Hematopoietic multipotent progenitor cell (in vitro differentiated cells): ENCODE measurements at places on chromosomes 11 and 22.
A peak's percentile ranks its signal among the peaks of the same experiment; 100 is the strongest.

GRCh38 chr11:109184376-109184775 is 237.6 kb upstream of the C11orf87 start:
- no peak for DNase-seq

DNA sequence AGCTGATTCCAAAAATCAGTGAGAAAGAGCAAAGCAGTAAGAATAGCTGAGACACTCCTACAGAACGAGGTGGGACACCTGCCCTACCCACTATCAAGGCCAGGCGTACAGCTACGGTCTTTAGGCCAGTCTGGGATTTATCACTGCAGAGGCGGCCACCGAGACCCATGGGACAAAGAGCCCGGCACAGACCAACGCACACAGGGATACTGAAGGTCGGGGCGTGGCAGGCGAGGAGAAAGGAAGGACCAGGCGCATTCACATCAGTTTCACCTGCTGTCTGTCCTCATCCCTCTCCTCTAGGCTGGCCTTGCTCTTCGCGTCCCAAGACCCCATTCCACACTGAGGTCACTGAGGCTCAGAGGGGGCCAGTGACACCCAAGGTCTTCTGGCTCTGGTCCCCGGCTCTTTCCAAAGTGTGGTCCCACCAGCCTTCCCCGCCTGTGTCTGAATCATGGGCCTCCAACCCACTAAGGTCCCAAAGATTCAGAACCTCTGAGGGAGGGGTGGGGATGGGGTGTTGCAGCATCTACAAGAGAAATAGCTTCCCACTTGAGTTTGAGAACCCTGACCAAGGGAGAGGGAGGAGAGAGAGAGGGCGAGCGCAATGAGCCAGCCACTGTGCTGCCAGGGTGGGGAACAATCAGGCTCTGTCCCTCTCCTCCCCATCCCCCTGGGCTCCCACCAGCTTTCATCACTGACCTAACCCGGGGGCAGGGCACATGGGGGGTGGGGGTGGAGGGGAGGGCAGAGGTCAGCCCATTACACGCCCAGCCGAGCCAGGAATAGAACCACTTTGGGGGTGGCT is 7.2 kb upstream of the PICK1 start:
- DNase-seq = no peak

- no peak for DNase-seq
These were observed 3.2 kb downstream of the KCTD17 start for GRCh38 chr22:37054600-37055365.

GRCh38 chr11:75516886-75517285 is 8.9 kb downstream of the GDPD5 start:
- DNase-seq = no peak

GRCh38 chr11:102462610-102463009 is 10.0 kb upstream of the TMEM123 start:
- no peak for DNase-seq

DNA sequence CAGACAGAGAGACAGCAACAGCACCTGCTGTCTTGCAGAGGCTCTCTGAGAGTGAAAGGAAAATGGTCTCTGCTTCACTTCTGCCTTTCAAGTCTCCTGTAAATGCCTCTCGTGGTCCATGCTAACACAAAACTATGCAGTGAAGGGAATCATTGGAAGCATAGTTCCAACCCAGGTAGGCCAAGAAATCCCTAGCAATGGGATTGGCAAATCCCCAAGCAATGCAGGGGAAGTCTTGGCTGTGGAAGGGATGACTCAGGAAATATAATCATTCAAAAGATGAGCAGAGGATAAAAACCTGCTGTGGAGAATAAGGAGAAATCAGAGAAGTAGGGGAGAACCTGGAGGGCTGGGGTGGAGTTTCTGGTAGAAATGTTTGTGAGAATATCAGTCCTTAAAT is 216.1 kb upstream of the ZBED5 start:
- no peak for DNase-seq

- DNase-seq = no peak
These were observed 7.8 kb downstream of the SSH3 start for GRCh38 chr11:67311051-67311555.

DNA sequence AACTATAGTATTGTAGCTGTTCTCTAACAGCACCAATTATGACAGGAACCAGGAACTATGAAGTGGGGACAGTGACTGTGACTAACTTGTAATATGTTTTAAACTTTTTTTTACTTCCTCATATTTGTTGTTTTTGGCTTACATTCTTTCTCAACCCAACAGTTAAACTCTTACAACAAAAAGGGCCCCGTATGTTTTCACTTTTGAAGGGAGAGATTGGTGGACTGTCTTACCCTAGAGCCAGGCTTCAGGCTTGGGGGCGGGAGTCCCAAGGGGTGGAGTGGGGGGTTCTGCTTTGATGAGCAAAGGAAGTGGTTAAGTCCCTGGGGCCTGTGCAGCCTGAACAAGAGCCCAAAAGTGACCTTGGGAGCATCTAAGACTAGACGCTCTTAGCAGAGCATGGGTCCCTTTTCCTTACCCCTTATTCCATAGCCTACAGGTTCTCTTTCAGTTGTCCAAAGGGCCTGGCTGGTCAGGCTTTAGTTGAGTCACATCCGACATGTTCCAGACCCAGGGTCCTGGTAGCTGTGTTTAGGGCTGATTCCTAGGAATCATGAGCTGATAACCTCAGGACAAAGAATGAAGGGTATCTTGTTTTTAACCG is 38.8 kb downstream of the STIM1 start:
- DNase-seq = no peak

- DNase-seq = no peak
These were observed 23.2 kb downstream of the MS4A4A start for GRCh38 chr11:60303661-60304060.

GRCh38 chr22:29266564-29267461 is 968 bp downstream of the RHBDD3 start:
- DNase-seq = no peak

DNA sequence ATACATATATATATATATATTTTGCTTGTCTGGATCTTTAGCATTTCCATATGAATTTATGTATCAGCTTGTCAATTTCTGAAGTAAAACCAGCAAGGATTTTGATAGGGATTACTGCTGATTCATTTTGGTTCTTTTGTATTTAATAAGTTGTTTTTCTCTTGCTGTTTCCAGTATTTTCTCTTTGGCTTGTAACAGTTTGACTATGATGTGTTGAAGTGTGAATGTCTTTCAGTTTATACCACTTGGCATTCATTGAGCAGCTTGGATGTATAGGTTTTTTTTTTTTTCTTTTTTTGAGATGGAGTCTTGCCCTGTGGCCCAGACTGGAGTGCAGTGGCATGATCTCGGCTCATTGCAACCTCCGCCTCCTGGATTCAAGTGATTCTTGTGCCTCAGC is 12.4 kb downstream of the LDHAL6A start:
- DNase-seq = no peak

DNA sequence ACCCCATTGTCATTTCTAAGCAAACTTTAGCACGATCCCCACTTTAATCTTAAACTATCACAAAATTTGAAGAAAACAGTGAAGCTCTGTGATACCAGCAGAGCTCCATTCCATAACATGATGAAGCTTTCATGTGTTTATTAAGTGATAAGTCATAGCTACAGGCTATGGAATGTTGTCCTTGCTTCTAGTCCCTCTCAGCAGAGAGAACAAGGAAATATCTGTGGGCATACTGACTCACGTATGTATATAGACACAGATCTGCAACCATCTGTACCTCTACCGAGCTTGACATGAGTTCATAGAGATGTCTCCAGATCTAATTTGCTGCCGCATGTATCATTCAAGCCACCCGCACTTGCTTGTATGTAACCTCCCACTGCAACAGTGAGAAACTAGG is 588.9 kb downstream of the ETS1 start:
- DNase-seq = no peak

GRCh38 chr11:16997624-16998023 is 16.6 kb downstream of the PLEKHA7 start:
- no peak for DNase-seq

- no peak for DNase-seq
These were observed at the start of gene MRPL23 for GRCh38 chr11:1946812-1947484. TSS of gene MRPL23 (plus strand) at chr11:1947332. CDS start at chr11:1947363, 31 bp downstream.

DNA sequence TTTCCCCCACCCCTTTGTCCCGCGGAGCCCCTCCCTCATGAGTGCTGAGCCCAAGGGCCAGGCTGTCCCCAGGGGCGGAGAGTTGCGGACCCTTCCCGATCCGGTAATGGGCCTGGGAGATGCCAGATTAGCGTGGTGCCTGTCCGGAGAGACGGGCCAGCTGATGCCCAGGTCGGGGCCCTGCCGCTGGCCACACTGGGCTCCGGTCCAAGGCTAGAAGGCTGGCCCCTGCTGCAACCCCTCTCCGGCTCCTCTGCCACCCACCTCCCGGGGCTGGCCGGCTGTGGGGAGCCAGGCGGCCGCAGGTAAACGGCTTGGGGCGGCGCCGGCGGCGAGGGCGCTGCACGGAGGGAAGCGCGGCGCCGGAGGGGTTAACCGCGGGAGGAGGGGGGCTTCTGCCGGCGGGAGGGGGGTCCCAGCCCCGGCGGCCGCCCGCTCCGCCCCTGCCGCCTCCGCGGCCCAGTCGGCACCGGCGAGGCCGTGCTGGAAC is at the start of gene KCNK4:
KCNK4 (plus strand) TSS at position 41 of the 490 bp plus-strand sequence. CDS start 1,717 bp downstream, outside the sequence.
- DNase-seq = no peak

DNA sequence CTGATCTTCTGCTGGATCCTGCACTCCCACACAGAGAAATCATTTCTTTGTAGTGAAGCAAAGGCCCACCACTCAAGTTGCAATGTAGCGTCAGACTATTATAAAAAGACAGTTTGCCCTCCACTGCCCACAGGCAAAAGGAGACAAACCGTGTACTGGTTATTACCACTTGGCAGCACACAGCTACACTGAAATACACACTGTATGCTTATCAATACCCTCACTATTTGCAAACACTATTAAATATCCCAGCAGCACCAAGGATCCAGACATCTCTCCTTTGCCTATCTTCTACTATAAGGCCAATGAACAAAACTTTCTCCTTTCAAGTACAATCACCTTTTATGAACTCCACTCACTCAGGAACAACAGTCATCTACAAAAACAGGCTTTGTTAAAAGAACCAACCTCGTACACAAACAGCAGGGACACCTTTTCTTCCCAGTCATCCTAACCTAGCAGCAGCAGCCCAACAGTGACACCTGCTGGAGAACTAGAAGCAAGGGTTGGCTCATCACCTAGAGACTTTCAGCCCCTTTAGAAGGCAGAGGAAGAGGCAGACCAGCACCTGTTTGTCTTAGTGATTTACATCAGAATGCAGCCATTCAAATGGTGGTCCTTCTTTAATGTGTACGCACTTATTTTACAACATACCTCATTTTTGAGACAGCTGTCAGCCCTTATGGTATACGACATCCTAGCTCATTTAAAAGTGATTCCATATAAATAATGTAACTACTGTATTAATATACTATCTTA is 56.1 kb downstream of the AMBRA1 start:
- DNase-seq = peak; percentile 75
